ENCODE measurements at places on chromosomes 5 and 9. TPM values are rescaled to one million over a fixed set of nuclear protein-coding genes. Genes with fewer than 3 reads are reported as not detected.

TRAF2 gene
- total RNA-seq, result 36.3 TPM

OR1Q1 gene
- total RNA-seq, result not detected

RUSC2 gene
- 19.1 TPM for total RNA-seq

MEGF10 gene
- total RNA-seq, result 0.03 TPM

SH3GL2 gene
- total RNA-seq, result not detected

FUT7 gene
- not detected for total RNA-seq

IFNA2 gene
- not detected for total RNA-seq

AK8 gene
- total RNA-seq, result 3.6 TPM

DNA sequence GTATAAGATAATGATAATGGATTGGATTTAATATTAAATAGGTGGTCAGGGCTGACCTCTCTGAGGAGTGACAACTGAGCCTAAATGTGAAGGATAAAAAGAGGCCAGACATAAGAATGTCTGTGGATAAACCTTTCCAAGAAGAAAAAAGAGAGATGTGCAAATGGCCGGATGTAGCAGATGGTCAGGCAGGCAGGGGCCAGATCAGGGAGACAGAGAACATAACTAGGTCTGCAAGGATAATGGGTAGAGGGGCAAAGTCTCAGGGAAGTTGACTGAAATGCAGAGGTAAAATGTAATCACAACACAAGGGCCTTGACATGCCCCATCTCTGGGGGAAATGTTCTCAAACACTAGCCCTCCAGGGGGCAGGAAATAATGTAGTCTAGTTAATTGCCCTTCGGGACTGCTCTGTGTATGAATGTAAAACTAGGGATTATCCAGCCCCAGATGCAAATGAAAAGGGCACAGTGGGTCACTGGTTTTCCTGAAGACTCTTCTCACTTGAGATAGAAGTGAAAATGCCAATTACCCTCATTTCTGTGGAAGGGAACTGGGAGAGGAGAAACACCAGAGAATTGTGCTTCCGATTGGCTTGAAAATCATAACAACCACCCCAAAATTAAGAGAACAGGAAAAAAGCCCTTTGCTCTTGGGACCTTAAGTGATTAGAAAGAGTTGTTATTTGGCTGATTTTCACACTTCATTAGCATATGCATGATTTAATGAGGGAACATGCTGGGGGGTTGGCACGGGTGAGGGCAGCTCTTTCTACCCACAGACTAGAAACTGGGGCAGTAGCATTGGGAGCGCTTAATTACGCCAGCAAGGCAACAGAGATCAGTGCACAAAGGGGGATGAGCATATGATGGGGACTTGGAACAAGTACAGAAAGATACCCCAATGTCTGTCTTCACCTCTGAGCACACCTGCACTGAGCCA, 88.6 kb downstream of the PPP2R2B start:
- DNase-seq, result peak; percentile 47

- DNase-seq, result no peak
Measured at GRCh38 chr9:95409650-95410426, 92.3 kb upstream of the FANCC start.

DNA sequence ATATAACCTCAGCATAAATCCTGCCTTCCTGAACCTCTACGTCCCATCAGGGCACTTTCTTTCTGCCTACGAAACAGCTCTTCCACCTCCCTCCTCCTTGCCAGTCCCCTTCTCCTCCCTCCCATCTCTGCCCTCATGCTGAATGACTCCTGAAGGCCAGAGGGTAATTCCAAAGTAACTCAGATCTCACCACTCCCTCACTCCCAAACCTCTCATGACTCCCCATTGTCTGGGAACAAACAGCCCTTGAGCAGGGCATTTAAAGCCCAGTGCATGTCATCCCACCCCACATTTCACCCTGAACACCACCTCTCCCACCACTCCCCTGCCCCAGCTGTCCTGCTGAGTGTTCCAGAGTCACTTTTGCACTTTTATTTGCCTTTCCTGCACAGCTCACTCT, 8.9 kb upstream of the FBP1 start:
- DNase-seq, result no peak

GRCh38 chr5:114634967-114635901, 273.4 kb downstream of the KCNN2 start:
- no peak for DNase-seq

GRCh38 chr9:995781-996180, 19.3 kb downstream of the DMRT3 start:
- DNase-seq, result no peak

GRCh38 chr5:17309462-17309861, 92.0 kb downstream of the BASP1 start:
- DNase-seq, result no peak

- DNase-seq, result no peak
Measured at GRCh38 chr5:135208555-135208902, 174.5 kb upstream of the PITX1 start.

DNA sequence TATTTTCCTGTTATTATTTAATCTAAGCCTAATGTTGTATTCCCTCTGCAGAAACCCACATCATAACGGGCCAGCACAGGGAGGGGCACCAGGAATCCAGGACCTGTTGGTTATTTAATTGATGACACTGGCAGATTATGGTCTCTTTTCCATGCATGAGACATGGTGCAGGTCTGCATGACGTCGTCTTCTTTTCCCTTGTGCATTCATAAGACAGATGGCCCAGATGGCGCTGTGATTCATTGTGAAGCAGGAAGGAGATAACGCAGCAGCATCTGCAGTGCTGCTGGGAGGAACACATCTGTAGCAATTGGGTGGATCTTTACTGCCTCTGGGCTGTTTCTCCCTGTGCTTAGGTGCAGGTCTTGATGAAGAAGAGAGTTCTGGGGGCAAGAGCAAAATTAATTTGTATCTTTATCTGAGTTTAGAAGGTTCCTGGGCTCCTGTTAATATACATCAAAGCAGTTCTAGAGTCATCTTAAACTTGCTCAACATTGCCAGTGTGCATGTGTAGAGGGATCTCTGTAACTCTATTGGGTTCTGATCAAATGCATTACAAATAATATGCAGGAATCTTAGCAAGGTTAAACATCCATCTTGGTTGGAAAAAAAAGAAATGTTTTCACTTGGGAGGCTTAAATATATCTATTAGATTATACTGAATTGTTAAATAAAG, 176.1 kb downstream of the PCSK1 start:
- no peak for DNase-seq

DNA sequence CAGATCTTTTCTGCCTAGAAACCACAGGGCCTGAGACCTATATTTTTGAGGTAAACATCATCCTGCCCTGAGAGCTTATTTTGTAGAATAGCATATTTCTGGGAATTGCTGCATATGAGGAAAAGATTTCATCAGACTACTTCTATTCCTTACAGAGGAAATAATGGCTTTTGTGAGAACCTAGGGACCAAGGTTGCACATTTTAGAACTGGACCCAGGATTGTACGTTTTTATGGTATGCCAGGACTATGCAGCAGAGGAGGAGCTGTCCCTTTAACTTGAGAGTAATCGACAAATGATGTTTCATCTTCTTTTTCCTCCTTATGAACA, 2.2 kb upstream of the ALDH1A1 start:
- DNase-seq, result no peak

DNA sequence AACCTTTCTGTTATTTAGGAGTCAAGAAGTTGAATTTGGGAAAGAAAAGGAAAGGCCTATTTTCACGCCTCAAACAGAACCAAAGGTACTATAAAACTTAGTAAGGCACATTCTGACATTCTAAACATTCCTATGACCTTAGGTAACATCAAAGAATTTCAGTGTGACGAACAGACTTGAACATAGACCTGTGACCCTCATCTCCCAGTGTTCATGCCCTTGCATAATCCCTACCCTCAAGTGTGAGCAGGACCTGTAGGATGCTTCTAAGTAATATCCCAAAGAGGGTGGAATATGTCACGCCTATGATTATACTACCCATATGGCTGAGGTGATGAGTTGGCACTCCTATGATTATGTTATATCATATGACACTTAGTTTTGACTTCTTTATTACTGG, 540.9 kb downstream of the KIF4B start:
- DNase-seq, result no peak

DNA sequence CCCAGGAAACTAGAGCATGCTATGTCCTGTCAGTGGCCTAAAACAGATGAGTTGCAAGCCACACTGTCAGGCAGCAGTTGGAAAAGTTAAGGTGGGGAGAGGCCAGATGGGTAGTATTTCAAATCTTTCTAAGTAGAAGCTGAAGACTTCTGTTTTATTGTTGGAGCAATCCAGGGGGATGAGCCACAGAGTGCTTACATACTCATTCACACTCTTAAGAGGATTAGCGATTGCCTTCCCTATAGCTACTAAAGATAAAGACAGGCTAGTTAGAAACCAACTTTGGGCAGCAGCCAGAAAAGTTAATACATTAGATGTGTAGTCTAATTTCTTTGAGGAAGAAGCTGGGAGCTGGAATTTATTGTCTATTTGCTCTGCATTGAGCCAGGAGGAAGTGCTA, 61.7 kb upstream of the ELAVL2 start:
- DNase-seq, result no peak

GRCh38 chr5:34897646-34898045, 17.7 kb downstream of the RAD1 start:
- no peak for DNase-seq

DNA sequence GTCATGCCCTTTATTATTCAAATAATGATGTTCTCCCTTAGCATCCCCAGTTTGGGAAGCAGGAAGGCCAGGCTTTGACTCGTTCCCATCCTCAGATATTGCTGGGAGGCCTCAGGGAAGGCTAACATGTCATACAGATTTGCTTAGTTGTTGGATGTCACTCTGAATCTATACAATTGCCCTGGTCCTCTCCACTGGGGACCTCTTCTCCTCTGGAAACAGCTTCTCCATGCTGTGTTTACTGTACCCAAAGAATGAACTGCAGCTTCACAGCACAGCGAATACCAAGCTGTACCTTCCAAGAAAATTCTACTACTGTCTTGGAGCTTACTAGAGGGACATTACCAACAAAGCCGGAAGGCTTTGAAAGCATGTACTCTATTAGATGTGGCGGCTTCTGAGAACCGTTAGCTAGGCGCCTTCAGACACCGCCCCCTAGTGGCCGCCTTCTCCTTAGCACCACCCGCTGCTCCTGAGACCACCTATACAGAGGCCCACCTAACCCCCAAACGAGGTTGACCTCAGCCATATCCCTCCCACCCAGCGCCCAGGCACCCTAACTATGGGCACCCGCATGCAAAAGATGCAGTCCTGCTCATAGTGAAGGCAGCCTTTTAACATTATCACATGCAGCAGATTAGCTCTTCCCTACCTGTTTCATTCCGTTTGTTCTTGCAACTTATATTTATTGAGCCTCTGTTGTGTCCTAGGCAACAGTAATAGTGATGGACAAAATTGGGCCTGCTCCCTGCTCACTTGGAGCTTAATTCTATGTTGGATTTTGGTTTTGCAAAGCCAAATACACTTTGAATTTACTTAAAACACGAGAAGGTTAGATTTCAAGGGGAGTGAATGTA, 34.9 kb upstream of the FOXI1 start:
- DNase-seq, result no peak

DNA sequence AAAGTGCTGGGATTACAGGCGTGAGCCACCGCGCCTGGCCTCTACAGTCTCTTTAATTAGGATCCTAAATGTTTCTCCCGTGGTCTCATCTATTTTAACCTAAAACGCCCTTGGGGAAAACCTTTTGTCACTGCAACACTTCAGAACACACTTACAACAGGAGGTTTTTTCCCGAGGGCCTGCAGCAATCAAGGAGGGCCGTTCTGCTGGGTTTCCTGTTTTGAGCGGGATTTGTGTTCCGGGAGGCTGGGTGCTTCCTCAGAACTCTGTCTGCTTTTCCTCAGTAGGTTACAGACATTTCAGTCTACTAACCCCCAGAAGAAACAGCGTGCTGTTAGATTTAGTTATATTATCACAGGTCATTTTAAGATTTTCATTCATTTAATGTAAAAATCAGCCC, 65.4 kb upstream of the IRX4 start:
- DNase-seq, result no peak

DNA sequence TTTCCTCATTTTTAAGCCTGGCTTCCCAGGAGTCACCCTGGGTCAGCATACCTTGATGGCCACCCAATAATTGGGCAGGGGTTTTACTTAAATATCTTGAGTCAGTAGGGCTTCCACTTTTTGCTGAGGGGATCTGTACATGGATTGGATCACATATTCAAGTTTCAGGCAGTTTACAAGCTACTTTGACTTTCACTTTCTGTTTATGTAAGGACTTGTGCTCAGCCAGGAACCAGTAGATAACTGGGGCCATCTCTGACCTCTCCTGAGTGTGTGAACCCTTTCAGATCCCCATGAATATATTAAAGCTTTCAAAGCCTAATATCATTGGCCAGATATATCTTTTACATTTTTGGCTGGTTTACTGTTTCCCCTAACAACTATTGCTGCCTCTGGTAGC, 45.1 kb downstream of the SLCO6A1 start:
- no peak for DNase-seq

GRCh38 chr5:122435234-122435633, 123.2 kb downstream of the SNCAIP start:
- no peak for DNase-seq

- DNase-seq, result no peak
Measured at GRCh38 chr9:133945314-133945975, 46.7 kb downstream of the VAV2 start.
